ENCODE measurements at places on chromosomes 3 and 15.

DNA sequence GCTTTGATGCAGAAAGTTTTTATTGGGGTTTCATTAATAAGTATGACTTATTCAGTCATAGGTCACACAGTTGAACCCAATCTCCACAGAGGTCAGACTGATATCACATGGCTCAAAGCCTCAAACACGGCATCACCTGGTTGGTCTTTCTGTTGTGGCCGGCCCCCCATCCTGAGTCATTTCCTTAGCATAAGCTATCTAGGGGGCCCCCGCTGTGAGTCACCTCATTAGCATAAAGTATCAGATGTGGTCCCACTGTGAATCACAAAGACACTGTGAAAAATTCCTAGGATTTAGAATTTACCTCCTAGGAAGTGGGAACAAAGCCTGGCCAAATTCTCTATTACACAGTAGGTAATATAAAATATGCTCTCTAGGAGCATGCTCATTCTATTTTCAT lies 502.2 kb downstream of the PYDC2 start:
- no peak for DNase-seq

GRCh38 chr3:142450881-142451280 lies 3.0 kb upstream of the XRN1 start:
- no peak for DNase-seq

DNA sequence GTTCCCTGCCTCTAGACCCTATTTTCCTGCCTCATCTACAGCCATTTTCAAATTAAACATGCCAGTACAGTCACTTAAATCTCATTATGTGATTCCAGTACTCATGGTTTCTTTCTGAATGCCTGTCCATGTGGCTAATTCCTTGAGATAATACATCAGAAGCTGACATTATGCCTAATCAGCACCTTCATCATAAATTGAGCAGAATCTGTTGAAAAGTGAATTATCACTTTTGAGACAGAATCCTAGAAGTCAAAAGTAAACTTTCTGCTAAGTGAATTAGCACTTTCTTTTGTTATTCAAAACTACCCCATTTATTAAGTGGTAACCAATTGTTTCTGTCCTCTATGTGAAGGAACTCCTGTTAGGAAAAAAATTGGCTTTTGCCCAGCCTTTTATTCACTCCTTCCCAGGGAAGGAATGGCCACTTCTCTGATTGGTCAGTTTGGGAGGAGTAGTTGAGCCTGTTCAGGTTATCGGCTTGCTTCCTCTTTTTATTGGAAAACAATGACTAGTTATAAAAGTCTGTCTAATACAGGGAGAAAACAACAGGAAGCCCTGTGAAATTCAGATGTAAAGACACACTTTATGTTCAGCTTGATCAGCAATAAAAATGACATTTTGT lies 40.5 kb downstream of the OSTN start:
- DNase-seq: no peak

GRCh38 chr3:128867200-128868125 lies 12.0 kb upstream of the ACAD9 start:
- no peak for DNase-seq

GRCh38 chr15:49688135-49688790 lies 67.4 kb downstream of the DTWD1 start:
- no peak for DNase-seq

DNA sequence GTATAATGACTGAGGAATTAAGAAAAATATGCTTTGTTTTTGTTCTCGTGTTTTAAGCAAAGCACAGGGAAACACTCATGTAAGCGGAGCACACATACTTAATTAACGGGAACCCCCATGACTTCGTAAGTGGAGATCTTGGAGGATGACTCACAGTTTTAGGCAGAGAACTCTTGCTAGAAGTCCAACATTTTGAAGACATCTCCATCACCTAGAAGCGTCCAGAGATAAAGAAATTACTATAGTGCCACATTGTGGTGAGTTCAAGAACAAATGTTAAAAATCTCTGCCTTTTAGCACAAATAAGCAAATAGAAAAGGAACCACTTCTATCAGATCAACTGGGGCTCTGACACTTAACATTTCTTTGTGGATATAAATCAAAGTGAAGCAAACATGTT lies 194.1 kb upstream of the ARHGEF26 start:
- DNase-seq: no peak

DNA sequence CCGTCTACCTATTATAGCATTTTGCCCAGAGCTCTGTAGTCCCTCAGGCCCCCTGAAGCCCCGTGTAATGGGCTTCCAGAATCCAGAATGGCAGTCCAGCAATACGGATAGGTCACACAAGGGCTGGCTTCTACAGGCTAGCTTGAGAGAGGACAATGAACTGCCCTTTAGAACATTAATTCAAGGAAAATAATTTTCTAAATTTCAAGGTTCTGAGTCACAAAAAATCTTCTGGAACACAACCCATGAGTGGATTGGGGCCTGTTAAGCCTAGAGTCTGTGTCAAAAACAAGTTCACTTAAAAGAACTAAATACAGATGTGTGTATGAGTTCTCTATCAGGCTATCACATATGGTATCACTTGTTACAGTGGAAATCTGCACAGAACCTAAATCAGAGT lies 28.8 kb downstream of the DCP1A start:
- DNase-seq: no peak

GRCh38 chr15:59703979-59704796 lies 15.1 kb upstream of the BNIP2 start:
- DNase-seq: no peak

DNA sequence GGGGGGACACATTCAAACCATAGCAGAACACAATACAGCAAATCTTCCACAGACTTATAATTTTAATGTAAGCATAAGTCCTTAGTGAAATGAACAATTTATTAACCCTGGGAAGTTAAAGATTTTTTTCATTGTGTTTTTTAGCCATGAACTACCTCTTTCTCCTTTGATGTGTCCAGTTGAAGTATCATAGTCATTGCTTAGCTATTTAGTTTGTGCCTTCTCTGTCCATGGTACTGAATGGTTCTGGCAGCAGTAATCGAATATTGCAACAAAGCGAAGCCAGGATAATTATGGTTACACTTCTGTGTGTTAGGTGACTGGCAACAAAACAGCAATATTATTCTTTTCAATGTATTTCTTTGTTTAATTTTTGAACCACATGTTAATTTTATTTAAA lies 403.0 kb upstream of the ONECUT1 start:
- no peak for DNase-seq

- no peak for DNase-seq
Observed at GRCh38 chr3:80688814-80689213, 921.0 kb upstream of the ROBO1 start.

DNA sequence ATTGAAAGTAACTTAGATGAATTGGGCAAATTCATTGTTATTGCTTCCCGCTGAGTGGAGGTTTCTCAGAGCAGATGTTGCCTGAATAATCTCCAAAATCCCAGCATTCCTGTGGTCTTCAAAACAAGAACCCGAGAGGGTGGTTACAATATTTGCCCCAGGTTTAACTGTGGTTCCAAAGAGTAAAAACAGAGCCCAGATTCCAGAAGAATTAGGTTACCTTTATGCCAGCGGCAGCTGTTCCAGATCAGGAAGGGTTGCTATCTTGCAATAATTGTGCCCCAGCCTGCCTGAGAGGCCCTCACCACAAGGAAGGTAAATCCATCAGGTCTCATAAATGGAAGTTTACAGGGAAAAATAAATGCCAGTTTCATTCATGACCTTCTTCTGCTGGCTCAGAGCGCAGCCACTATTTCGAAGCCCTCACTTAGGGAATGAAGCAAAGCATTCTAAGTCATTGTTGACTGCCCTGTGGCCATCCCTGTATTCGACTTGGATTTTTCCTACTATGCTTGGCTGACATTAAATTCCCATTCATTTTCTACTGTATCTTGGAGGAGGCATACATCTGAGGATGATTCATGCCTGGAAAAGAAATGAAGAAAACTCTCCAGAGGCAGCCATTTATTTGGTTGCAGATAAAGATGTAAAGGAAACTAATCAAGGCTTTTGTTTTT lies 54.6 kb downstream of the SSUH2 start:
- no peak for DNase-seq

GRCh38 chr15:98935736-98936135 lies 71.9 kb downstream of the PGPEP1L start:
- no peak for DNase-seq

DNA sequence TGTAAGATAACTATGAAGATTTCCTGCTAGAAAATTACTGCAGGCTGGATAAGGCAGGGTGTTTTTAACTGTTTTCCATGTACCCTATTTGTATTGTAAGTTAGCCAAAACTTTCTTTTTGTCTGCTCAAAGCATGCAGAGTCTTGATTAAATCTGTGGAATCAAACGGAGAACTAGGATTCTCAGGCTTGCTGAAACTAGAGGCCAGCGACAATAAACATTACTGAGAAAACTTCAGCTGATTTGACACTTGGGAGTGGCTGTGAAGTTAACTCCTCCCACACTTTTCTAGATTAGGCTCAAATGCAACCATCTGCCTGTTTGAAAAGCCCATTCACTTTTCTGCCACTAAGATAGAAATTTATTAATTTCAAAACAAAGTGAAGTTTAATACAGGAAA lies 153.2 kb upstream of the FRMD4B start:
- DNase-seq: no peak

DNA sequence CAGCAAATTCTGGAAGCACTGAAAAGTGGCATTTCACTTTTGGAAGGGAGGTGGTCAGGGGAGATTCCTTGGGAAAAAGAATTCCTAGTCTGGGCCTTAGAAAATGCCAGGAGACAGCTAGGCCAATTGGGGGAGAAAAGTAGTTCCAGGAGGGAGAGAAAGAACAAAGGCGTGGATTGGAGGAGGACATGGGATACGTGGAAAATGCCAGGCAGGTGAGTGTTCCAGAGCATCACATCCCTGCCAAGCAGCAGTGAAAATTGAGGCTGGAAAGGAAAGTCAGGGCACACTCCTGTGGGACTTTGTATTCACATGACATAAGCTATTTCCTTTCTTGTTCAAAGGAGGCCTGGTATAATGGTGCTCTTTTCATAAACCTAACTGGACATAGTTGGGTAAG lies 134.5 kb upstream of the WNT5A start:
- DNase-seq: no peak

GRCh38 chr15:86854176-86854575 lies 774.5 kb downstream of the AGBL1 start:
- DNase-seq: no peak

- DNase-seq: no peak
Observed at GRCh38 chr3:100526613-100527346, 34.4 kb downstream of the TMEM45A start.

Measured in ureter (tissue), 1 donor.